ENCODE measurements at places on chromosomes 2 and 18.

GRCh38 chr2:25743132-25743830 is 69.9 kb upstream of the DTNB start:
- no peak for DNase-seq

DNA sequence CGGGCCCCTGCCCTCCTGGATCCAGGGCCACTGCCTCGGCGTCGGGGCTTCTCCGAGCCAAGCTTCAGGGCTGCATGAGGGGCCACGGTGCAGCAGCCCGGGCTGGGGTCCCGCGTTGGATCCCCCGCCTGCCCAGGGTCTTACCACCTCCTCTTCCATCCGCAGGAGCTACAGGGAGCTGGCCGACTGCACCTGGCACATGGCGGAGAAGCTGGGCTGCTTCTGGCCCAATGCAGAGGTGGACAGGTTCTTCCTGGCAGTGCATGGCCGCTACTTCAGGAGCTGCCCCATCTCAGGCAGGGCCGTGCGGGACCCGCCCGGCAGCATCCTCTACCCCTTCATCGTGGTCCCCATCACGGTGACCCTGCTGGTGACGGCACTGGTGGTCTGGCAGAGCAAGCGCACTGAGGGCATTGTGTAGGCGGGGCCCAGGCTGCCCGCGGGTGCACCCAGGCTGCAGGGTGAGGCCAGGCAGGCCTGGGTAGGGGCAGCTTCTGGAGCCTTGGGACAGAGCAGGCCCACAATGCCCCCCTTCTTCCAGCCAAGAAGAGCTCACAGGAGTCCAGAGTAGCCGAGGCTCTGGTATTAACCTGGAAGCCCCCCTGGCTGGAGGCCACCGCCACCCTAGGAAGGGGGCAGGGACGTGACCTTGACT is 52.1 kb downstream of the RAMP1 start:
- no peak for DNase-seq

- DNase-seq: no peak
These were observed 77.2 kb downstream of the ACKR3 start for GRCh38 chr2:236646871-236647270.

DNA sequence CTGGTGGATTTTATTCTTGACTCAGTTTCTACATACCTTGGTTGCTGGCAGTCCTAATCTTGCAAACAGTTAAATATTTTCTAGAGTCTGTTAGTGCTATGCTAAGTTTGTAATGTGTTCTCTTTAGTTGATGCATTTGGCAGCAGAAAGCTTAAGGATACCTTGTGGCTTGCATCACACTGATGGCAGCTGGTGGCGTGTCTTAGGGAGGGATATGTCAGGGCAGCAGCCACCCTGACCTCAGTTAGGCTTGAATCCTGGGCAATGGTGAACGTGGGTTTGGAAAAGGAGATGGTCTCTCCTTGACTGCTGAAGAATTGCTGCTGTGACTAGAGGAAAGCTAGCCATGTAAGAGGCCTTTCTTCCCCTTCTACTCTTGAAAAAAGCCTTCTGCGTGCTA is 4.2 kb downstream of the IAH1 start:
- no peak for DNase-seq

DNA sequence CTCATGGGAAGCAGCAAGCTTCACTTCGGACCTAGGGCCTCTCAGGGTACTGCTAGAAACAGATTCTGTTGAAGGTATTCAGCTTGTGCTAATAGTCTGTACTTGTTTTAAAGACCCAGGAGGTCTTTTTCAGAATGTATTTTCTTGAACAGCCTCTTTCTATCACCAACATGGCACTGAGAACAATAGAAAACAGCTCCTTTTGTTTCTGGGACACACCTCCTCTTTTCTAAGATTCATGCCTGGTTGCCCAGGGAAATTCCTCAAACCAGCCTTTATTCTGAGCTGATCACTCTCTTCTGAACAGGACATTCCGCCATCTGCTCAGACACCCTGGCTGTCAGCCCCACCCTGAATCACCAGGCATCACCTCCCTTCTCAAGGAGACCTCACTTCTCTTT is 389.6 kb downstream of the TGIF1 start:
- DNase-seq: no peak

- peak; percentile 43 for DNase-seq
These were observed 95.3 kb downstream of the MREG start for GRCh38 chr2:215917953-215918620.

- no peak for DNase-seq
These were observed 493 bp downstream of the FN1 start for GRCh38 chr2:215435280-215435869.

DNA sequence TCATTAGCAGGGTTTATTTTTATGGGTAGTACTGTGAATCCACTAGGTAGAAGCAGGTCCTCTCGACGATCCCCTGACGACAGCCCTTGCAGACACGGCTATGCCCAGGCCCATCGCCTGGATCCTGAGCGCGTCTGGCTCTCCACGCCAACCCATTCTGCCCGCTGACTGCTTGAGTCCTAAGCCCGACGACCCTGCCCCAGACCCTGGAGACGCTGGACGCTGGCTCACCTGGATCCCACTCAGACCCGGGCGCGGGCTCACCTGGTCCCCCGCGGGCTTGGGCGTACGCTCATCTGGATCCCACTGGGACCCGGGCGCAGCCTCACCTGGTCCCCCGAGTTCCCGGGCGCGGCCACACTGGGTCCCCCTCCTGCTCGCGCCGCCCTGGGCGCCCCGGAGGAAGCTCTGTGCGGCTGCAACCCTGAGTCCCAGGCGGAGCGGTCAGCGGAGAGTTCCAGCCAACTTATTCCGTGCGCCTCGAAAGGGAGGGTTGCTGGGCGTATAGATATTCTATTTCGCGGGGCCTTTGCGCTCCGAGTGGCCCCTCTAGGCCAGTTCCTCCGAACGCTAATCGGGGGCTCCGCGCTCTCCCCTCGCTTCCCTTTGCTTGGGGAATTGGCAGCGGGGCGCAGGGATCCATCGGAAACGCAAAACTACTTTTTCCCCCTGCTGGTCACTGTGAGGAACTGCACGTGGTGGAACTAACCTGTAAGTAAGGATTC is 22.4 kb upstream of the RMP24 start:
- DNase-seq: peak; percentile 63

DNA sequence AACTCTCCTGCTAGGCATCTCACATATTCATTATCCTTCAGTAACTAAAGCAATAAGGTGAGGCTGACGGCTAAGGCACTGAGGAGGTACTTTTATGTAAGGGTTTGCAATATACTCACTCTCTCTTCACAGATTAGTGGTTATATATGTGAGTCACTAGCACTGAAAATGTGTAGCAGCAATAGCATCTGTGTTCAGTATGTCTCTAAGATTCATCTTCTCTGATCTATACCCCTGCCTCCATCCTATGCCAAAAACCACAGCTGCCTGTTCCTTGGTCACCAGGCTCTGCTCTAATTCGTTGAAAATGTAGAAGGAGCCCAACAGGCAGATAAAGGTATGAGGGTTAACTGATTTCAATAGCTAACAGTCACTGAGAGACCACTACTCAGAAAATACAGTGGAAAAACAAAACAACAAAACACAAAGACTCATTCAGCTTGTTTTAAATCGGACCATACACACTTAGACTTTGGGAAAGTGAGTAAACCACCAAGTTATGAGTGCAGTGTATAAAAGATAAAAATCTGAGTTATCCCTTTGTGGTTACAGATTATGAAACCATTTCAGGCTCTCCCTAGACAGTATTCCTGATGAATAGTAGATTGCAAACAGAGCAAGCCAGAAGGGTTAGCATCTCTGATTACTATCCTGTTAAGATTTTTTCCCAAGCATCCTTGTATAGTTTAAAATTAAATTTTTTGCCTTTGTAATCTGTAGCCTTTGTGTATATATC is 75.3 kb upstream of the CYP26B1 start:
- DNase-seq: peak; percentile 63

DNA sequence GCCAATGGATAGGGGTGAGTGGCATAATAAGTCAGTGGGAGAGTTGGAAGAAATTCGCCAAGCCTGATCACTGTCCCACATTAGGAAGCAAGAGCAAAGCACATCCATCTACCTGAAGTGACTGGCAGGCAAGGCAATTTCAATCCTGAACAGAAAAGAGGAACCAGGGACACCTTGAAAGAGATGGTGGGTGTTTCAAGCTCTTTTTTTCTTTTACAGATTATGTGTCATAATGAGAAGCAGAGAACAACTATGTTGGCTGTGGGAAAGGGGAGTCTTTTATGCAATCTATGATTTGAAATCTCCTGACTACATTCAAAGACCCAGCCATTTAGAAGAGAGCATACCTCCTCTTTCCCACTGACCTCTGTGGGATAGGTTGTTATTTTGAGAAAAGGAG is 63.5 kb downstream of the TGIF1 start:
- DNase-seq: no peak

DNA sequence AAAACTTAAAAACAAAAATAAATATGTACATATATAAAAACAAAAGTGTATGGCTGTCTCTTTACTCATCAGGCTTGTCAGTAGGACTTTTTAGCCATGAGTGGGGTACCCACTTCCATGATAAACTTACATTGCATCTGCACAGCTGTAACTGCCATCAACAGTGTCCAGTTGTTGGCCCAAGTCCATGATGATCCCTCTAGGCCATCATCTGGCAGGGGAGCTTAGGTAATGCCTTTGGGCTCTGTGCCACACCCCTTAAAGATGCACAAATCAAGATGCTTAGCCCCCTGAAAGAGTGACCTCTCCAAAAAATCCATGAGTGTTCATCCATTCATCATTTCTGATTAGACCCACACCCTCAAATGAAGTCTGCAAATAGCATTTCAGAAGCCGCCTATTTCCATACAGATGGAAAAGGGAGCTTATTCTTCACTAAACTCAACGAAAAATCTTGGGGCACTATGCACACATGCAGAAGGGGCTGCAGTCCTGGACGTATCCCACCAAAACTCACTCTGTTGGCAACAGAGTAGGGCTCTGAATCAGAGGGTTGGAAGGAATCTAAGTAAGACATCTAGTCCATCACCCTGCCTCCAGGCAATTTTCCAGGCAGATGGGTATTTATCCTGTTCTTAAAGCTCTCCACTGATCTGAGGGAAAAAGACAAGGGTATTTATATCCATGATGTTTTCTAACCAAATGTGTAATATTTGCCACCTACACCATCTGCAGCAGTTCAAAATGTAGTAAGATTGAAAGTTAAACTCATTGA is 691.0 kb downstream of the ZEB2 start:
- DNase-seq: no peak

DNA sequence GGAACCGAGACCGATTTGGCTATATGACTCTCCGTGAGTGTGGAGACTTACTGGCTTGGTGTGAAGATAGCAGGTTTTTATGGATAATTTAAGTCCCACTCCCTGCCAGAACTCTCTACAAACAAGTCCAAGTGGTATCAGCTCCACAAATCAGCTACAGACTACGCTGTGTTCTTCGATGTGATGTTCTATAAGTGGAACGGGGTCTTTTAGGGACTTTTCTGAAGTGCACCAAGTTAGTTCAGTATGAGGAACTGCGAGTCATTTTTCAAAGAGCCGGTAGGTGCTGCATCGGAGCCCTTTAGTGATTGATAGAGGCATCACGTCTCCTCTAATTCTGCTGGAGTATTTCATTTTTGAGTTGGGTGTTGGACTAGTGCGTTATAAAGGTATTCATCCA is 107.1 kb downstream of the TSHZ1 start:
- no peak for DNase-seq

DNA sequence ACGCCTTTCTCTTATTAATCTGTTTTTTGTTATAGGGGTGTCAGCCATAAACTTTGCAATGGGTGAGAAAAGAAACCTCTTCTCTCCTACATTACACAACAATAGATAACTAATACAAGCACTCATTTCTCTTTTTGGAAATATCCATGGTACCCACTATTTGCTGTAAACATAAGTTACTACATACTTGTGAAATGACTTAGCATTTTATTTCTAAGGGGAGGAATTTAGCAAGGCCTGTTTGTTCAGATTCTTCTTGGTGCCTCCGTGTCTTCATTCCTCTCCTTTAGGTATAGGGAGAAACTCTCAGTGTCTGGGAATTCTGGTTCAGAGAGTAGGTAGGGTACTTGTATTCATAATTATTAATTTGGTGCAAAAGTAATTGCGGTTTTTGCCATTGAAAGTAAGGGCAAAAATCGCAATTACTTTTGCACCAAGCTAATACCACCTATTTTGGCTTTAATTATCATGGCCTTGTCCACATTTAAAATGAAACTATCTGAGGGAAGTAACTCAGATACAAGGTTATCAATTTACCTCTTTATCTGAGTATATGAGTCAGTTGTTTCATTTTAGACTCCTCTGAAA is 134.8 kb downstream of the MREG start:
- peak; percentile 24 for DNase-seq

- DNase-seq: peak; percentile 36
These were observed 101.5 kb upstream of the DNER start for GRCh38 chr2:229815858-229816257.

GRCh38 chr2:122864728-122865127 is 1109.3 kb downstream of the TSN start:
- DNase-seq: no peak

- no peak for DNase-seq
These were observed 8.0 kb upstream of the ANO7 start for GRCh38 chr2:241180495-241180894.

- no peak for DNase-seq
These were observed 137.0 kb downstream of the ZNF532 start for GRCh38 chr18:59001721-59002120.

GRCh38 chr2:68279691-68280090 is 27.4 kb upstream of the PPP3R1 start:
- no peak for DNase-seq

DNA sequence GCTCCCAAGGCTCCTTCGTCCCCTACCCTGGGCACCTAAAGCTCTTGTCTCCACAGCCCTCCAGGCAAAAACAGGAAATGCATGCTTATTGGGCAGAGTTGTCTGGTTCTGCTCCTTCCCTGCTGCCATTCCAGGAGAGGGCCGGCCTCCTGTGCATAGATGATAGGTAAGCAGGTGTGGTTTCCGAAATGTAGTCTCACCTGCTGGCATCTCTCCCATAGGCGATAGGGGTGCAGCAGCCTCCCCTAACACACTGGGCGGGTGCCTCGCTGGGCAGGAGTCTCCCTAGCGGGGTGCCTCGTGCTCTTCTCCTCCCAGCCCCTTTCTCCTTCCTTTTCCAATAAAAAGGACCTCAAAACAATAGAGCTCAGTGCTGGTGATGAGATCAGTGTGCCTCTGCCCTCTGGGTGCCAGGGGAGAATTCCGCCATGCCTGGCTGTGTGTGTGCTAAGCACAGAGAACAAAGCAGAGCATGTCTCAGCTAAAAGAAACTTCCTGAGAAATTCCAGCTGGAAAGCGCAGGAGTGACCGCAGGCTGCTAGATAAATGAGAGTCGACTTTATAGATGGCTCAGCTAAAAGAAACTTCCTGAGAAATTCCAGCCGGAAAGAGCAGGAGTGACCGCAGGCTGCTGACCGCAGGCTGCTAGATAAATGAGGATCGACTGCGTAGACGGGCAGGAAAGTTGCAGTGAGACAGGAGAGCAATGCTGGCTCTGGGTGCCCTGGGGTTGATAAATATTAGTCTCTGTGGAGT is 11.3 kb upstream of the PXDN start:
- no peak for DNase-seq

GRCh38 chr2:96471772-96472171 is 33.4 kb downstream of the NEURL3 start:
- no peak for DNase-seq
